ENCODE measurements at places on chromosomes 7 and 10.

GRCh38 chr7:101595766-101596537, 33.1 kb downstream of the MYL10 start:
- DNase-seq, result no peak

- DNase-seq, result no peak
These were observed 252.9 kb downstream of the WDR37 start for GRCh38 chr10:1308962-1309616.

DNA sequence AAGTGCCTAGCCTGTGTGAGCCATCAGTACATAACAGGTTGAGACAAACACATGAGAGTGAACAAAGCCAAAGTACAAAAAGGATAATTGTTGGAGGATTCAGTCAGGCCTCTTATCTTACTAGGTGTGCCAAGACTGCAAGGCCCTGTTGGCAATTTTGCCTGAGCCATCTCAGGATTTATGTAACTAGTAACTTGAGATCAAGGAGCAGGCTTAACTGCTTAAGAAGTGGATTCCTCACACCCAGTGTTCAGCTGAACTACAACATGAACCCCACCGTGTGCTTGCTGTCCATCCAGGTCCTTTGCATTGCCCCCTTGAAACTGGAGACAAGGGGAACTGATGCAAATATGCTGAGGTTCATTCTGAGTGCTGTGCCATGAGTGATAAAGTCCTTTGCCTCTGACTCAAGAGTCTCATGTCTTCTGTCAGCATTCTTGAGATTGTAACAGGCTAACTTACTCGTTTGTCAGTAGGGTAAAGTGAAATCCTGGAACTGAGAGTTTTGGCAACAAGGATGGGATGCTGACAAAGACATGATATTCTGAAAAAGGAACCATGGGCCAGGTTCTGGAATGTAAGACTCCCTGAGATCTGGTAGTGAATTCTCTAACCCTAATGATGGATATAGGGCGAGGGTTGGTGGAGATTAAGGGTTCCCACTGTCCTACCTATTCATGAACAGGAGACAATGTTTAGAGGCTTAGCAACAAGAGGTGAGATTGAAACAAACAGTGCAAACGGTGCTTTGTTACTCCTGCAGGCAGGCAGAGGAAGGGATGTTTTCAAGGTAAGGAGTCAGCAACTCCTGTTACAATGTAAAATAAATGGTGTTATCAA, 44.1 kb upstream of the GATAD1 start:
- DNase-seq, result no peak

DNA sequence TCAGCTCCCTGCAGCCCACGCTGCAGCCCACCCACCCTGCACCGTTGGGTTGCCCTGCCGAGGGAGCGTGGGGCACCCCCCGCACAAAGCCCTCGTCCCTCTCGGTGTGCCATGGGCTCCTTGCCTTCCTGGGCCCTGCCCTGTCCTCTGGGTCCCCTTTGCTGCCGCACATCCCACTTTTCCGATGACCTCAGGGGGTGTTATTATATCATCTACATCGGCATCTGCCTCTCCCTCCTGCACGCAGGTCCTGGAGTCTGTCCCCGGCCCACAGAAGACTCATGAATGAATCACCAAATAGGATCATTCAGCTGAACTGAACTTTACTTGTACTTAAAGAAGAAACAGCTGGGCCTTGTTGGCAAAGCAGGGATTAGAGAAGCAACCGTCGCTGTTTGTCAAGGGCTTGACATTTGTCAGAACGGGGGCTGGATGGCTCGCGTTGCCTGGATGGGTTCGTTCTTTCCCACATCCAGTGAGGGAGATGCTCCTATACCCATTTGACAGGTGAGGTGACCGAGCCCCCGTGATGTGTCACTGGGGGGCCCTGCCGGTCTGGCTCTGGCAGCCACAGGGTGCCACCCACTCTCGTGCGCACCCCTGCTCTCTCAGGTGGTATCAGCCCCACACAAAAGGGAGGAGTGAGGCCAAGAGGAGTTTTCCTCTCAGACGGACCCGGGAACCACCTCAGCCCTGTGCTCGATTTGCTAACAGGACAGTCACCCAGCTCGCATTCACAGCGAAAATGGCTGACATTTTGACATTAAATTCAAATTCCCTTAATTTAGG, 58.6 kb upstream of the EBF3 start:
- no peak for DNase-seq

GRCh38 chr10:12418725-12419261, 69.4 kb downstream of the CAMK1D start:
- no peak for DNase-seq

- no peak for DNase-seq
These were observed 14.6 kb downstream of the DRGX start for GRCh38 chr10:49381111-49381900.

DNA sequence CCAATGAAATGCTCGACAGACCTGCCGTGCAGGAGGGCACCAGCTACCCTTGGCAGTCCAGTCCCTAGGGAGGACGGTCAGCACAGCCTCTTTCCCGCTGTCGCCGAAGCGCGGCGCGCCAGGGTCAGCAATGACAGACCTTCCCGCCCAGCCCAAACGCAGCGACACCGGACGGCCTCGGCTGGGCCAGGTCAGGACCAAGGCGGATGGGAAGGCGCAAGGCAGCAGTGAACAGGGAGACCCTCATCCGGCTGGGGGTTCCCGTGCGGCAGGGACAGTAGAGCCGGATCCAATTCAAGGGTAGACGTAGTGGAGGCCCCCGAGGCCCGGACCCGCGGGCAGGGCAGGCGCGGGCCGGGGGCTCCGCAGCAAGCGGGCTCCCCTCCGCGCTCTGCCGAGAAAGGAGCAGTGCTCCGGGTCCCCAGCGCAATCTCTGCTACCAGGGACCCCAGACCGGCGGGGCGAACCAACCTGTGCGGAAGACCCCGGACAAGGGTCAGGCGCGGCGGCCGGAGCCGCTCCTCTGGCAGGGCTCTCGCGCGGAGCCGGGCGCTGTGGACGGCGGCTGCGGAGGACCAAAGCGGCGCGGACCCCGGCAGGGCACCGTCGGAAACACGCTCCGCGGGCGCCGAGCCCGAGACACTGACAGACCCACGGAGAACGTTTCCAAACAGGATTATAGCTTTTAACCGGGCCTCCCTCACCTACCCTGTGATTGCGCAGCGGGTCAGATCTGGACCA, at the start of gene SEC31B:
Gene SEC31B (minus strand): TSS at position 551 of the 741 bp plus-strand sequence. CDS start 2,909 bp downstream, outside the sequence.
- no peak for DNase-seq

GRCh38 chr10:76961841-76962240, 675.8 kb downstream of the KCNMA1 start:
- DNase-seq, result no peak

- DNase-seq, result no peak
These were observed 431.5 kb upstream of the PCDH15 start for GRCh38 chr10:55232553-55232952.

DNA sequence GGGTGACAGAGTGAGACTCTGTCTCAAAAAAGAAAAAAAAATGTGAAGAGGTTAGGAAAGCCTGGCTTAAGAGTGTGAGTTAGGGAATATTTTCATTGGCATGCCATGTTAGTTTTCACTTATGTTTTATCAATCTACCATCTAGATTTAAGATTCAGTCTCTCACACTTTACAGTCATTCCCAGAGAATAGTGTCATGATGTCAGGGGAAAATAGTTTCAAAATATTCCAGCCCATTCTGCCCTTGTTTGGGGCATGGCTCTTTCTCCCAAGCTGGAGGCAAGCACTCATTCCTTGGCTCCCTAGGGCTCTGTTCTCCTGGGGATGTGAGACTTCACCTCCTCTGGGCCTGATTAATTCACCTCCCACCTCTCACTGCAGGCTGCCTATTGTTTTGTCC, 331.5 kb downstream of the CXCL12 start:
- no peak for DNase-seq

GRCh38 chr7:151246102-151246850, 2.2 kb downstream of the SMARCD3 start:
- DNase-seq, result no peak

DNA sequence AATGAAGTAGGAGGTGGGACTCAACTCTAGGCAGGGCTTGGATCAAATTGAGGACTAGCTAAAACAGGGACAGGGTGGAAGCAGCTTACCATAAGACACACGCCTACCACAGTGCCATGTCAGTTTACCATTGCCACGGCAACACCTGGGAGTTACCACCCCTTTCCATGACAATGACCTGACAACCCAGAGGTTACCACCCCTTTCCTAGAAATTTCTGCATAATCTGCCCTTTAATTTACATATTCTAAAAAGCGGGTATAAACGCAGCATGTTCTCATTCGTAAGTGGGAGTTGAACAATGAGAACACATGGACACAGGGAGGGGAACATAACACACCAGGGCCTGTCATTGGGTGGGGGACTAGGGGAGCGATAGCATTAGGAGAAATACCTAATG, 72.7 kb downstream of the GCC1 start:
- no peak for DNase-seq

- no peak for DNase-seq
These were observed 2.2 kb downstream of the NMT2 start for GRCh38 chr10:15166325-15166724.

DNA sequence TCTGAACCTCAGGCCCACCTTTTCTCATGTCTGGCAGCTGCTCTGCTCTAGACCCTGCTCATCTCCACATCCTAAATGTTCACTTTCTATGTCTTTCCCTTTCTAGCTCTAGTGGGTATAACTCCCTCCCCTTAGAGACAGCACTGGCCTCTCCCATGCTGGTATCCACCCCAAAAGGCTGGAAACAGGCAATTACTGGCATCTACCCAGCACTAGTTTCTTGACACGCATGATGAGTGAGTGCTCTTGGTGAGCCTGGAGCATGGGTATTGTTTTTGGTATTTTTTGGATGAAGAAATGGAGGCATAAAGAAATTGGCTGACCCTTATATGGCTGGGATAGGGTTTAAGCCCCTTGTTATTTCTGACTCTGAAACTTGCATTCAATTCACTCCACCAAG, 156.0 kb downstream of the EGFR start:
- DNase-seq, result no peak

DNA sequence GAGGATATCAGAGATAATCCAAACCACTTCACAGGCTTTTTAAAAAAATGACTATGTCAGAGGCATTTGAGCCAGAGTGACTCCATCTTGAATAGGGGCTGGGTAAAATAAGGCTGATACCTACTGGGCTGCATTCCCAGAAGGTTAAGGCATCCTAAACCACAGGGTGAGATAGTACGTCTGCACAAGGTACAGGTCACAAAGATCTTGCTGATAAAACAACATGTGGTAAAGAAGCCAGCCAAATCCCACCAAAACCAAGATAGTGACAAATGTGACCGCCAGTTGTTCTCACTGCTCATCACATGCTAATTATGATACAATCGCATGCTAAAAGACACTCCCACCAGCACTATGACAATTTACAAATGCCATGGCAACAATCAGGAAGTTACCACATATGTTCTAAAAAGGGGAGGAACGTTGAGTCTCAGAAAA, 177.5 kb downstream of the RAPGEF5 start:
- no peak for DNase-seq

DNA sequence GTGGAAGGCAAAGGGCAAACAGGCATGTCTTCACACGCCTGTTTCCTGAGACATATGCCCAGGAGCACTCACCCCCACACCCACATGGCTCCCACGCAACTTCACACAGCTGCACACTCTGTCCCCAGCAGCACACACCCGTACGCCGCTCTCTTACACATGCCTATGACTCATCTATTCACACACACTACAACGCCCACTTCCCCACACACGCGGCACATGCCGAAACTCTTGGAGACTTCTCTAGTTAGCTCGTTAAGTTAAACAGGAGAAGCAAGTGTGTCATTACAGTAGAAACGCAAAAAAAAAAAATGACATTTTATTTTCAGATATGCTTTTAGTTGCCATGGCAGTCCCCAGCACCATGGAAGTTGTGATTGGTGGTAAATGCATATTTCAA, 6.7 kb downstream of the CALN1 start:
- DNase-seq, result no peak

All from CD8-positive, alpha-beta memory T cell (primary cell).